Endothelial cell of umbilical vein (primary cell): ENCODE measurements at places on chromosomes 7 and 10. TPM values are rescaled to one million over a fixed set of nuclear protein-coding genes. Genes with fewer than 3 reads are reported as not detected.

ZNF862 gene
- 10.2 and 10.8 TPM in 2 replicates for polyA plus RNA-seq

SPDYE16 gene
- polyA plus RNA-seq: 0.03 and 0.24 TPM in 2 replicates

PLXNA4 gene
- polyA plus RNA-seq: 12.1 and 12.4 TPM in 2 replicates

GRCh38 chr10:112433136-112433535 lies 13.6 kb downstream of the ZDHHC6 start:
- DNase-seq: no peak

GRCh38 chr7:100171087-100171681 lies 2.8 kb upstream of the GAL3ST4 start:
- DNase-seq: no peak

- no peak for DNase-seq
Measured at GRCh38 chr7:117085275-117085674, 132.0 kb downstream of the ST7 start.

DNA sequence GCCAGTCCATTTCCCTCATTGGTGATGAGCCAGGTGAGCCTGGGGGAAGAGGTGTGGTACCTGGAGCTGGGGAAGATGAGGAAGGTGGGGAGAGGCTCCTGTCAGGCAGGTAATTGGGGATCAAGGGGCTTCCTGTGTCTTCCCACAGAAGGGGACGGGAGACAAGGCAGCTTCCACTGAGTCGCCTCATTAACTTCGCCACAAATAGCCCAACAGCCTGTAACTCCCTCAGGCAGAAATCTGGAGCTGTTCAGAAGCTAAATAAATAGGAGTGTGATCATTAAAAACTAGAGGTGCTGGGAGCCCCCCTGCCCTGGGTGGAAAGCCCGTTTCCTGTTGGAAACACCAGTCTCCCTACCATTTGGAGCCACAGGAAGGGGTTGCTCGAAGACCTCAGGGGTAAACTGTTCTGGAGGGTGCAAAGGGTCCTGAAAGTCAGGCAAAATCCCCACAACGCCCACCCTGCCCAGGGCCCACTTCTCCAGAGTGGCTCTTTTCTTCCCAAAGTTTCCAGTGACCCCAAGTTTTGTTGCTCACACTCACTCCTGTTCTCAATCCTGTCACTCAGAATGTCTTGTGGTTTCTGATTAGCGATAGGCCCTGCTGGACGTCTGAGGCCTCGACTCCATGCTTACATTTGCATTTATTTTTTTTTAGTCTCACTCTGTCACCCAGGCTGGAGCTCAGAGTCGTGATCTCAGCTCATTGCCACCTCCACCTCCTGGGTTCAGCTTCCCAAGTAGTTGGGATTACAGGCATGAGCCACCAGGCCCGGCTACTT lies 25.7 kb downstream of the UNC5B start:
- no peak for DNase-seq

DNA sequence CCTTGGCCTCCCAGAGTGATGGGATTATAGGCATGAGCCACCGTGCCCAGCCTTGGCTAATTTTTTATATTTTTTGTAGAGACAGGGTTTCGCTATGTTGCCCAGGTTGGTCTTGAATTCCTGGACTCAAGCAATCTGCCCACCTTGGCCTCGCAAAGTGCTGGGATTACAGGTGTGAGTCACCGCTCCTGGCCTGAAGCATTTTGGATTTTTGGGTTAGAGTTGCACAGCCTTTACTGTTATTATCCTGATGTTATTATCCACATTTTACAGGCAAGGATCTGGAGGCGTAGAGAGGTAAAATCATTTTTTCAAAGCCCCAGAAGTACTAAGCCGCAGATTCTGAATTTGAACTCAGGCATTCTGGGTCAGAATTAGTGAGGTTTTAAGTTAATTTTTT lies 75.4 kb downstream of the TCF7L2 start:
- DNase-seq: no peak

DNA sequence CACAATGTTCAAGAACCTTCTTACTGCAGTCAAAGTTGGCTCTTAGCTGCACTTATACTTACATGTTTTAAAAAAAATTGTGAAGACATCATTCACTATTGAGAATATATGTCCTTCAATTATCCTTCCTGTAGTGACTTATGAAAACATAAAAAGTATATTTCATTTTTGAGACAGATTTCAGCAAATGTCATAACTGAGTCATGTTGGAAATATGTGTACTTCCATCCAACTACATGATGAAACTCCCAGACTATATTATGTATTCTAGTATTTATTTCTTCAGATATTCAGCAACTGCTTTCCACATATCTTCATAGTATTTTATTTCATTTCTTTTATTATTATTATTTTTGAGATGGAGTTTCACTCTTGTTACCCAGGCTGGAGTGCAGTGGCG lies 160.2 kb downstream of the ARHGAP12 start:
- peak; percentile 26 for DNase-seq

GRCh38 chr7:129371487-129371886 lies 62.7 kb upstream of the STRIP2 start:
- DNase-seq: no peak

GRCh38 chr10:6563075-6563474 lies 17.0 kb downstream of the PRKCQ start:
- DNase-seq: no peak

DNA sequence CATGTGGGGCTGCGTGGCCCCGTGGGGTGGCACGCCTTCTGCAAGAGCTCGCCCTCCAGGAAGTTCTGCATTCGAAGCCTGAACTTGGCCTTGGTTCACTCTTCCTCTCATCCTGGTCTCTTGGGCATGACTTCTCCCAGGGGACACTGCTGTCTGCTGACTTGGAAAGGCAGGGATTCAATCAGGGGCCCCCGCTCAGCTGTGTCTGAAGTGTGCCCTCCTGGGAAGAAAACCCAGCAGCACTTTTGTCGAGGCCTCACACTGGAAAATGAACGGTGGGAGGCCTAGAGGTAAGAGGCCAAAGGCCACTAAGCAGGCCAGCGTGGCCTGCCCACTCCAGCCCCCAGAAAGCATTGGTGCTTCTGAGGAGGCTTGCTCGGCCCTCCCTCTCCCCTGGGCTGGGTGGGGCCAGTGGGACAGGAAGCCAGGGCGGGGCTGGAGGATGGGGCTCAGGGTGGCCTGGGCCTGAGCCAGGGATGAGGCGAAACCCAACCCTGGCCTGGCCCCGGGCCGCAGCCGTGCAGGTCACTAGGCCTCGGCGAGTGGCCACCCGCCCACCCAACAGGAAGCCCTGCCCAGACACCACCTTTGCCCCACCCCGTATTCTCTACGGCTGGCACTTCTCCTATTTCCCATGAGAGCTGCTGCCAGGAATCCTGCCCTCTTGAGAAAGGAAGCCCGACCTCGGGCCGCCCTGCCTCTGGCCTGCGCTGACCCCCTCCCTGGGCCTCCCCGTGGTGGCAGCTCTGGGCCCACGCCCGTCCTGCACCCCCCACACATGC lies 81.1 kb downstream of the ZMIZ1 start:
- no peak for DNase-seq

GRCh38 chr10:90319188-90319914 lies 538.5 kb downstream of the HTR7 start:
- DNase-seq: peak; percentile 92

DNA sequence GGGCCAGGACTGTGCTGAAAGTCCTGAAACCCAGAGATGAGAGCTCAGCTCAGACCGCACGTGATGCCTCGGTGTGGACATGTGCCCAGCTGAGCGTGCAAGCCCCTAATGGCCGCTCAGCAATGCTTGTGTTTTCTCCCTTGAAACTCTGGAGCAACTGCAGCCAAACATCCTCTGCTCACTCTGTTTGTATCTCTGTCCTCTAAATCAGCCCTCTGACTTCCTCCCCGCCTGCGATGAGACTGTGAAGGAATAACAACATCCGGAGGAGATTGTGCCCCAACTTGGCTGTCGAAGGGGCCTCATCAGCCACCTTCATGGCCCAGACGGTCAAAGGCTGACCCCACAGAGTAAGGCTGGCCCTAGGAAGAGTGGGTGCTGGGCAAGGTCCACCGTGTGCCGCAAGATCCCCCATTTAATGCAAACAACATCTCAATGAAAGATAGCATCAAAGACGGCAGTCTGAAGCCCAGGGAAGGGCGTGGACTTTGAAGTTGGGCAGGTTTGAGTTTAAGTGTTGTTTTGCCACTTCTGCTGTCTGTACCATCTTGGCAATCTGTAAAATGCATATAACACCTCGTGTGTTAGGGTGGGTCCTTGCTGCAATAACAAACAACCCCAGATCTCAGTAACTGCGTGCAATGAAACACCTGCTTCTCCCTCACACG lies 39.9 kb downstream of the CALML3 start:
- DNase-seq: no peak

DNA sequence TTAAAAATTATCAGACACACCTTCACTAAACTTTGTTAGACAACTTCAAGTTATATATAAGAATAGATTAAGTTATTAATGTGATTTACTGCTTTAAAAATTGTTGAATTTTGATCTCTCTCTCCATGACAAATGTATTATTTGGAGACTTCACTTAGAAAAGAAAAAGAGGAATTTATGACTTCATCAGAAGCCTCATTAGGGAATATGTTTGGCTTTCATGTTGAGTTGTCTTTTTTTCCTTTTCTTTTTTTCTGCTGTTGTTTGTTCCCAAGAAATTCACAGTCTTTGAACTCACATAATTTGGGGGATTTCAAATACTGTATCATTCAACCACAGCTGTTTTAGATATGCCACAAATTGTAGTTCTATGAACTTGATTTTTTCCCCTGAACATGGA lies 149.5 kb downstream of the PPP1R9A start:
- no peak for DNase-seq

DNA sequence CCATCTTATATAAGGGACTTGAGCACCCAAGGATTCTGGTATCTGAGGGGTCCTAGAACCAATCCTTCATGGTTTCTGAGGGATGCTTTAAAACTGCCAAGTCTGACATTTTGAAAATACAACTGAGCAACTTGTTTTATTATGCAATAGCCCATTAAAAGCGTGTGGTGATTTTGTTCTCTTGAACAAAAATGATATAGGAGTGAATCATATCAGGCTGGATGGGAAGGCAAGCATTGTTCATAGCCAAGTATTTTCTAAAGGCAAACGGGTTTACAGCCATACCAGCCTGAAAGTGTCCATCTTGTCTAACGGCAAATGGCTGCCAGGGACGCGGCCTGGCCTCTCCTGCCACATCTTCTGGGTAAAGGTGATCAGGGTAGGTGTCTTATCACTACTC lies 23.4 kb downstream of the RPP38 start:
- no peak for DNase-seq
